Pulmonary artery endothelial cell (primary cell): ENCODE measurements at places on chromosomes 5 and 9. TPM values are rescaled to one million over a fixed set of nuclear protein-coding genes. Genes with fewer than 3 reads are reported as not detected.

TMEFF1 gene
- 8.1 and 9.0 TPM in 2 replicates for total RNA-seq

PTGES gene
- 0.18 TPM in 1 of 2 replicates, not detected in the other for total RNA-seq

SPATA31A3 gene
- total RNA-seq = not detected in 2 replicates

FAM219A gene
- 11.1 and 11.6 TPM in 2 replicates for total RNA-seq

RNF180 gene
- 5.0 and 6.8 TPM in 2 replicates for total RNA-seq

SLC4A9 gene
- total RNA-seq = not detected in 2 replicates

FAM163B gene
- total RNA-seq = not detected in 2 replicates

KCTD16 gene
- 0.07 and 0.13 TPM in 2 replicates for total RNA-seq

SLIT3 gene
- 0.25 and 0.99 TPM in 2 replicates for total RNA-seq

SLC36A3 gene
- not detected in 2 replicates for total RNA-seq

PRXL2C gene
- 22.9 and 25.1 TPM in 2 replicates for total RNA-seq

ENTPD2 gene
- total RNA-seq = not detected in 2 replicates

PFN3 gene
- total RNA-seq = not detected in 2 replicates

FBP2 gene
- total RNA-seq = not detected in 2 replicates

CRB2 gene
- not detected in 2 replicates for total RNA-seq

SMC2 gene
- total RNA-seq = 16.2 and 36.8 TPM in 2 replicates

GABRB2 gene
- total RNA-seq = not detected in 2 replicates

SLC36A2 gene
- not detected in 2 replicates for total RNA-seq
